Kidney epithelial cell (primary cell): ENCODE measurements at places on chromosomes 12 and 14.

- no peak for DNase-seq
Measured at GRCh38 chr12:18470251-18470650, 208.9 kb downstream of the PIK3C2G start.

DNA sequence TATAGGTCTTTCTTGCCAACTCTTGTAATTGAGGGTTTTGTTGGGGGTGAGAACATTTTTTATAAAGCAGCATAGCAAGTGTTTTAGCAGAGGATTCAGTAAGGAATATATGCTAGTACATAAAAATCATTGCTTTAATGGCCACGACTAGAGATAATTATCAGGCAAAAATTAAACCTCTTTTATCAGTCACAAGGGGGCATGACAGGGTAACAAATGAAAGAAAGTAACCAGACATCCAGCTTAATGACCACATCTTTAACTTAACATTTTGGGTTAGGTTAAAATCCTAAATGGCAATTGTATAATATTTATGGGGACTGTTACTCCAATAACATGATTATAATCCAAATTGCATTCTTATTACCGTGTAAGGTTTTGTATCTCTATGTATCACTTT, 119.6 kb downstream of the LRRIQ1 start:
- no peak for DNase-seq

GRCh38 chr12:72828662-72829324, 556.6 kb downstream of the TRHDE start:
- no peak for DNase-seq

DNA sequence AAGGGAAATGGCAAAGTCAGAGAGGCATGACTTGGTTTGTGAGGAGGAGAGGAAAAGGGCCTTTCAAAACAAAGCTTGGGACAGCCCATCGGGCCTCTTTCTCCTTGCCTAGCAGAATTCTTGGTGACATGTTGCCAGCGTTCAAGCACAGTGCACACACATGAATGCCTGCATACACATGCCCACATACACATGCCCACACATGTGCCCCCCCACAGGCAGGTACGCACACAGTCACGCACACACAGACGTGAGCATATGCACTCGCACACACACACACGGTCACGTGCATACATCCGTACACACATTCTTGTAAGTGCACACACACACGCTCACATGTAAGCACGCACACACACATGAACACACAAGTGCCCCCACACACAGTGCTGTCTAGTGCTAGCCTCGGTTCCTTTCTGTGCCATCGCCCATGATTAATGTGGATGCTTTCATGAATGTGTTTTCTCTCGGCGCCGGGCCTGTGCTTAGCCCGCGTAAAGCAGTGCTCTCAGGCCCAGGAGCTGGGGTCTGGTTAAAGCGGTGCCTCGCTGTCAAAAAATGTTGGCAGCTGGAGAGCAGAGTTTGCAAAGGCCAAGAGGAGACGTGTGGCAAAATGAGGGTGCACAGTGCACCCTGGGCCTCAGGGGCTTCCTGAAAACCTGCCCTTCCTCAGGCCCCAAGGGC, 328.8 kb upstream of the DIO3 start:
- no peak for DNase-seq

DNA sequence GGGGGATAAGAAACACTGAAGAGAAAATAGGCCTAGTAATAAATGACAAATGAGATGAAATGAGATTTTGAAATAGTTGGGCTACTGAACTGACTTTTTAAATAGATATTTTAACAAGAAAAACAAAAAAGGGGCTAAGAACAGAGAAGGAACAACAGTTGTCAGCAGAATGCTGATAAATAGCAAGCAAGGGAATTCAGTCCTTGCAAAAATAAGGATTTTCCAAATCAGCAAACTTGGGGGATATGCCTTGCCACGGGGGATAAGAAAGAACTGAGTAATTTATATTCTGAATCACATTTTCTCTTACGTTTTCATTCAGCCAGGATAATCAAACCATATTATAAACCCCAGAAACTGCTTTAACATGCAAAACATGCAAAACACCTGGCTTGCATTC, 12.9 kb upstream of the CCDC196 start:
- DNase-seq = no peak

DNA sequence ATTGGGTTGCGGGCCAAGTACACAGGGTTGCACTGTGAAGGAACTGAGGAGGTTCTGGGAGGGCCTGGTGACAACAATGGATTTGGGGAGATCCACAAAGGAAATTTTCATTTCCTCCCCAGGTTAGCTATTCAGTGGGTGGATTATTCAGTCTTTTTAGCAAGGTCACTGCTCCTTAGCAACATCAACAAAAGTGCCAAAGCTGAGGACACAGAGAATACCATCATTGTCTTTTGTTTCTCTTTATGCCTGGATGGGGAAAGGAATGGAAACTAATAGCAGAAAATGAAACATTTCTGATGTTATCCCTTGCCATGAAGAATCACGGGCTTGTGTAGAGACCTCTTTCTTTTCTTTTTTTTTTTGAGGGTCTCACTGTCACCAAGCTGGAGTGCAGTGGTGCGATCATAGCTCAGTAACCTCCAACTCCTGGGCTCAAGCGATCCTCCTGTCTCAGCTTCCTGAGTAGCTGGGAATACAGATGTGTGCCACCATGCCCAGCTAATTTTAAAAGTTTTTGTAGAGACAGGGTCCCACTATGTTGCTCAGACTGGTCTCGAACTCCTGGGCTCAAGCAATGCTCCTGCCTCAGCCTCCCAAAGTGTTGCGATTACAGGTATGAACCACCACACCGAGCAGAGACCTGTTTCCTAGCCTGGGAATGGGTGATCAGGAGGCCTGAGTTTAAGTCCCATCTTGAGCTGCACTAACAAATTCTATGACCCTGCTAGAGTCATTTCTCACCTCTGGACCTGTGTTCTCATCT, 6.5 kb downstream of the PPP1R3E start:
- DNase-seq = no peak

DNA sequence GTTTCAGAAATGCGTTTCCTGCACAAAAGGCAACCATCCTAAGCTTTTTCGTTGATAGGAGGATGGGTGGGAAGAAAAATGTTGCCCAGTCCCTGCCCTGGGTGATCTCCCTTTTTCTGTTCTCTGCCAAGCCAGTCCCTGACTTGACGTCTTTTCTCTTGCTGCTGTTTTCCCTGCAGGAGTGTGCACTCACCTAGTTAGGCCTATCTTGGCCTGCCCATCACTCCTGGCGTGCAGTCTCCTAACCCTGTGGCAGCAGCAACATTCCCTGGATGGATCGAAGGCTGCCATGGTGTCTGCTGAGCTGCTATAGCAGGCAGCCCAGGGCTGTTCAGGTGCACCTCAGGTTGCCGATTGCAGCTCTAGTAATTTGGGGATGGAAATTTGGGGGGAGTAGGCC, 1.2 kb downstream of the UNC119B start:
- no peak for DNase-seq

GRCh38 chr12:105083031-105083430, 1.2 kb downstream of the ALDH1L2 start:
- DNase-seq = no peak

DNA sequence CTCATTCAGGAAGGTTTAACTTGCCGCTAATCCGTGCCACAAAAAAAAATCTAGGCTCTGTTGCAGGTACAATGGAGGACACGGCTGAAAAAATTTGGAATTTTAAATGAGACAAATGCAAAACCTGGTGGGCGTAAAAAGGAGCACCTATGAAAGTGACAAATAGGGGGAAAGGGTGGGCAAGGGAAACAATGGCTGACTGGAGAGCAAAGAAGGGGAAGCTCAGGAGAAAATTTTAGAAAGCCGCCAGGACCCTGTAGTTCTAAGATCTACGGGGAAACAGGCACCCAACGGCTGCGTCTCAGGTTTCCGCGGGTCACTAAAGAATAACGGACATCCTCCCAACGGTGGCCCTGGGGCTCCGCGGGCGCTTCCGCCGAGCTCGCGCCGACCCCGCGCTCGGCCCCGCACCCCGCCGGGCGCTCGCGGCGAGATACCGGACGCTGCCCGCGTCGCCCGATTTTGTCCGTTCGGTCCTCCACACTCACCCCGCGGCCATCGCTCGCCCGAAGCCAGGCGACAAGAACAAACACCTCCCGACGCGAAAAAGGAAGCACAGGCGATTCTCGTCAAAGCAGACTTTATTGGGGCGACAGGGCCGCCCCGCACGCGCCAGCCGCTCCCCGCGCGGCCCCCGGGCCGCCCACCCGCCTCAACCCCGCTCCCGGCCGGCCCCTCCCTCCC, 1.1 kb upstream of the YY1 start:
- DNase-seq = no peak

GRCh38 chr12:59660148-59660547, 64.3 kb downstream of the SLC16A7 start:
- no peak for DNase-seq

GRCh38 chr12:91185421-91185820, 2.8 kb upstream of the DCN start:
- DNase-seq = no peak

DNA sequence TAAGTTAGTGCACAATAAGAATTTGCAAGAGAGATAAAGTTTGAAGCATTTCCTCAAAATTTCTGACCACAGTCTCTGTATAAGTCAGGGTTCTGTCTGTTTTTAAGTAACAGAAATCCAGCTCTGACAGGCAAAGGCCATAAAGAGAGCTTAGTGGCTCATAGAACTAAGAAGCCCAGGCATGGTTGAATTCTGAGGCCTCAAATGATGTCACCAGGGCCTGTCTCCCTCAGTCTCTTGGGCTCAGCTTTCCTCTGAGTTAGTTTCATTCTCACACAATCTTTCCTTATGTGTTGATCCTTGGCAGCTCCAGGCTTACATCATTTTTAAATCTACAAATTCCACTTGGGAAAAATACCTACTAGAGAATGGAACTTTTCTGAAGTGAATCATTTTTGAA, 173.4 kb upstream of the ATP2B1 start:
- DNase-seq = no peak

- no peak for DNase-seq
Measured at GRCh38 chr14:55965851-55966250, 152.4 kb upstream of the PELI2 start.

DNA sequence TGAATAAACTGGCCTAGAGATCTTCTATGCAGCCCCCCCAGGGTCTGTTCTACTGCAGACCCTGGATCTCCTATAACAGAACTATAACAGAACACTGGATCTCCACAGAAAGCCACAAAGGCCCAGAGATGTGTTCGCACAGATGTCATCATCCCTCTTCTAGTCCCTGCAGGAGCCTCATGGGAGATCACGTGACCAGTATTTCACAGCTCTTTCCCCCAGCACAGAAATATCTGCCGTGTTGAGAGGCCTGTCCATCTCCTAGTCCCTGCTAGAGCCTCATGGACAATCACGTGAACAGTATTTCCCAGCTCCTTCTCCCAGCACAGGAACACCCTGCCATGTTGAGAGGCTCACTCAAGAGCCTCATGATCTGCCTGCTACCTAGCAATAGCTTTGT, 331.7 kb downstream of the NRXN3 start:
- DNase-seq = no peak

- DNase-seq = no peak
Measured at GRCh38 chr12:81962126-81962856, 203.1 kb upstream of the PPFIA2 start.

DNA sequence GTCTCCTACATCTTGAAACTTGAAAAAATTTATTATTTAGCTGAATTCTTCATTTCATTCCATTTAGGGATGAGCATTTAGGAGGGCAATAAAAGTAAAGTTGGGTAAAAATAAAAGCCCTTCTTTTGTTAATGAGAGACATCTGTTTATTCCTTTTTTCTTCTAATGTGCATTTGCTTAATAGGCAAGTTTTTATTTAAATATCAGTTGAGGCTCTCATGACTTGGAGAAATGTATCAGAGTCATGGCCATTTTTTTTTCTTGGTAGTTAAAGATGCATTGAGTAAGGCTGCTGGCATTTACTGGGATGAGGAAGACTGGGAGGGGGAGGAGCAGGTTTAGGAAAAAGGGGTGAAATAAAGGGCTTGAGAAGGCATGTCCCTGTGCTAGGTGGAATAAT, 609.9 kb upstream of the TMEM132C start:
- no peak for DNase-seq

- no peak for DNase-seq
Measured at GRCh38 chr12:24597580-24597979, 351.3 kb downstream of the BCAT1 start.
